Dorsolateral prefrontal cortex (tissue), 122 donors: ENCODE measurements at places on chromosomes 4 and X.

DNA sequence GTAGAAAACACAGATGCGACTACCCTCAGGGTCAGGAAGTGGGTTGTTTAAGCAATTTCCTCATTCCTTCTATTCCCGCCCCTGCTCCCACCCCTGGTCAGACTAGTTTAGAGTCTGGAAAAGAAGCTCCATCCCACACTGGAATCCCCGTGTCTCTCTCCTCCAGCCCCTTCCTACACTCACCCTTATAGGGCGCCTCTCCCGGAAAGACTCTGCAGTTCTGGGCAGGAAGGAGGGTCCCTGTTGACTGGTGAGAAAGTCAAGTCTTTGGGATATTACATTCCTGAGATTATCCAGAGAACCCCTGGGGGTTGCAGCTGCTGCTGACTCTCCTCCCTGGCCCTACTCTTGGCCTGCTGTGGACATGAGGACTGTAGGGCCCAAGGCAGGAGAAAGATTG lies 11.9 kb downstream of the STARD8 start:
- no peak for DNase-seq

DNA sequence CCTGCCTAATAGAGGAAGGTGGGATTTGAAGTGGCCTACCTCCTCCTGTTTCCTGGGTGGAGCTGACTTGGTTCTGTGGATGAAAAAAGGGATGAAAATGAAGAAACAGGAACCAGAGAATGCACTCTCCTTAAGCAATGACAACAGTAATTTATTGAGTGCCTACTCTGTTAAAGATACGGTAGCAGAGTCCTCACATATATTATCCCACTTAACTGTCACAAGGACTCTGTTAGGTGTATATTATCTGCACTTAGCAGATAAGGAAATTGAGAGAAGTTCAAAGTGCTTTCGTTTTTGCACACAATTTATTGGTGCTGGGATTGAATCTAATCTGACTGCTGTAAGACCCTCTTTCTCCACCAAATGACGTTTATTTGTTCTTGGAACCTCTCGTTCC lies 301.2 kb downstream of the PACRGL start:
- DNase-seq: no peak

DNA sequence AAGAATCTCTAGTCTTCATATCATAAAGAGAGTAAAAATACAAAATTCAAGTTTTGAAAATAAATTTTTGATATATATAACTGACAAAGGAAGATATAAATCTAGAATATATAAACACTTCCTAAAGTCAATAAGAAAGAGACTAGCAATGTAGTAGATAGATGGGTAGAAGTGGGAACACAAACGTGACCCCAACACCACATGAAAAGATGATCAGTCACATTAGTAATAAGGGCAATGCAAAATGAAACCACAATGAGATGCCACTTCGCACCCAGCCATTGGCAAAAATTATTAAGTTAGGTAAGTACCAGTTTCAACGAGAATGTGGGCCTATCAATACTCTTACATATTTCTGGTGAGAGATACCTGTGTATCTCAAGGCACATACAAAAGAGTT lies 106.5 kb downstream of the EGF start:
- DNase-seq: no peak

DNA sequence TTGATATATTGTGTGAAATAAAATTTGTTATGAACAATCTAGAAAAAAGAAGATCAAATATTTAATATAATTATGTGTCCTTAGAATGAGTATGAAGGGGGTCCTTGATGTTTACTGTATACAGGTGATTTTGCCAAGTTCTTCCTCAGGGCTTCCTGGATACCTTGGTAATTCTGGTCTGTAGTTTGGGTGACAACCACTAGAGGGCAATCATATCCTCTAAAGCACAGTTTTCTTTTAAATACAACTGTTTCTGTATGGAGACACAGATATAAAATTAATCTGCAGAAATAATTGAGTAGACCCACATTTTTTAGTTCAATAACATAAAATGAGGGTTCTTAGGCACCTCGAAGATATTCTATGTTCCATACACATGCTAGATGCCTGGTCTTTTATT lies 157.7 kb downstream of the SPANXN1 start:
- DNase-seq: no peak

DNA sequence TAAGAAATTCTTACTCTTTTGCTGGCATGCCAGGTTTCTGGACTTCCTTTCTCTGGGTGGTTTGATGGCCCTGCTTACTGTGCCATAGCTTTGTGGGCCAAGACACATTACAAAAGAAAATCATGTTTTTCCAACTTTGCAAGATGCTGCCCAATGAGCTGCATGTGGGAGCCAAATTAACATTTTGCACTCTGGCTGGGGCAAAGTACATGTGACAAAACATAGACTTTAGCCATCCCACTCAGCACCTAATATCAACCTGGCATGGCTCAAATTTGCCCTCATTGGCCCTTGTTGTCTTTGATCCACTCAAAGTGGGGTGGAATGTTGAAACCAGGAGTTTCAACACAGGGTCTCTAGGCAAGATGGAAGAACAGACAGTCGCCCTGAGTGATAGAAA lies 40.0 kb upstream of the DYNLT3 start:
- no peak for DNase-seq

- DNase-seq: no peak
Observed at GRCh38 chr4:17236686-17237085, 275.2 kb downstream of the QDPR start.

DNA sequence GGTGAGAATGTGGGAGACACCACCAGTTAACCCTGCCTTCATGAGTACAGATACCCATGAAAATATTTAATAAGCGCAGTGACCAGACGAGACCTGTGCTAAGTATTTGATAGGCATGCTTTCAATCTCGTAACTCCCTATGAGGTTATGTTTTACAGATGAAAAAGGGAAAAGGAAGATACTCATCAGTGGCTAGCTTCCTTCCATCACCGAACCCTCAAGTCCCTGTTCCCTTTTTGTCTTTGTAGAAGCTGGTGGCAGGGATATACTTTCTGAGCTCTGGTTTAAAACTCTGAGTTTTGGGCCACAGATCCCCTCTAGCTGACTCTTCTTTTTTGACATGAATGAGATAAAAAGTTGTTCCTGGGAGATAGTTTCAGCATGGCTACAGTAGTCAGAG lies 26.3 kb downstream of the AFF1 start:
- DNase-seq: no peak

GRCh38 chrX:333611-334311 lies 15.2 kb upstream of the GTPBP6 start:
- DNase-seq: peak; percentile 33

GRCh38 chr4:89835413-89835812 lies 1.5 kb downstream of the SNCA start:
- DNase-seq: no peak

- DNase-seq: no peak
Observed at GRCh38 chr4:24743206-24743605, 52.2 kb upstream of the SOD3 start.

- no peak for DNase-seq
Observed at GRCh38 chr4:150089732-150090131, 11.5 kb downstream of the DCLK2 start.

GRCh38 chr4:86970447-86971354 lies 35.9 kb downstream of the AFF1 start:
- no peak for DNase-seq

GRCh38 chrX:69238887-69239231 lies 73.6 kb upstream of the PJA1 start:
- DNase-seq: no peak

DNA sequence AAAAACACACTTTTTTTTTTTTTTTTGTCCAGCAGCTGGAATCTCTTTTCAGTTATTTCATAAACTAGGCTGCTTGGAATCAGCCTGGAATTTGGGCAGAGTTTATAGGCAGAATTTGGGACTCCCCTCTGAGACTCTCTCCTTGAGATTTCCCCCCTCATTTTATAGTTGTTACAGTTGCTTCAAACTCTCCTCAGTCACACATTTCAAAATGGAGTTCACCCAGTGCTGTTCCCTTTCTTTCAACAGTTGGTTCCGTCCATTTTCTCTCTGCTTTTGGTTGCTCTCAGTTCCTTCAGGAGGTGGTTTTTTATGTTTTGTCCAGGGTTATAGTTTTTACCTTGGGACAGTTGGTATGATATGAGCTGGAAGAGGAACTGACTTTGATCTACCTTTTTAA lies 27.5 kb downstream of the NSD2 start:
- DNase-seq: no peak

GRCh38 chr4:77092975-77093374 lies 17.2 kb upstream of the CCNI start:
- no peak for DNase-seq

DNA sequence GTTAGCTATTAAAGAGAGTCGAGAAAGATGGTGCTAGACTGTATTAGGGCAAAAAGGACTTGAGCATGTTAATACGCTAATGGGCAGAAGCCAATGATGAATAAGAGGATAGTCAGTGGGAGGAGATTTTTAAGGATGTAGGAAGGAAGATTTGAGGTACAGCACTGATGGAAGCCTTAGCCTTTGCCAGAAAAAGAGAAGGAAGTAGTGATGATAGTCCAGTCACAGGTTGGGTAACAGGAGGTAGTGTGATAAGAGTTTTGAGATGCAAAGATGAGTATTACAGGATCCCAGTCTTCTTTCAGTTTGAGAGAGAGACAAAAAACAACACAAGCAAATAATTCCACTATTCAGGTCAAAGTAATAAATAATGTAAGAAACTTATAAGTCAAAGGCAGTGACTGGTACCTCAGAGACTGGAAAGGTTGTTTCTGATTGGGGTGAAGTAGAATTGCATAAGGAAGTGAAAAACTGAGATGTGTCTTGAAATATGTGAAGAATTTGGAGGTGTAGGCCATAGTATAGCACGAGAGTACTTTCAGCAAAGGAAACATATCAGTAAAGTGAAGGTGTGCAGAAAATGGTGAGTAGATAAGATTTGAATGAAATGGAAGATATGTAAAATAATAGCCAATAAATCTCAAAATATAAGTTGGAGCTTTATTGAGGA lies 22.1 kb upstream of the NDNF start:
- DNase-seq: no peak

GRCh38 chrX:49276671-49277534 lies 7.3 kb downstream of the PPP1R3F start:
- DNase-seq: no peak

DNA sequence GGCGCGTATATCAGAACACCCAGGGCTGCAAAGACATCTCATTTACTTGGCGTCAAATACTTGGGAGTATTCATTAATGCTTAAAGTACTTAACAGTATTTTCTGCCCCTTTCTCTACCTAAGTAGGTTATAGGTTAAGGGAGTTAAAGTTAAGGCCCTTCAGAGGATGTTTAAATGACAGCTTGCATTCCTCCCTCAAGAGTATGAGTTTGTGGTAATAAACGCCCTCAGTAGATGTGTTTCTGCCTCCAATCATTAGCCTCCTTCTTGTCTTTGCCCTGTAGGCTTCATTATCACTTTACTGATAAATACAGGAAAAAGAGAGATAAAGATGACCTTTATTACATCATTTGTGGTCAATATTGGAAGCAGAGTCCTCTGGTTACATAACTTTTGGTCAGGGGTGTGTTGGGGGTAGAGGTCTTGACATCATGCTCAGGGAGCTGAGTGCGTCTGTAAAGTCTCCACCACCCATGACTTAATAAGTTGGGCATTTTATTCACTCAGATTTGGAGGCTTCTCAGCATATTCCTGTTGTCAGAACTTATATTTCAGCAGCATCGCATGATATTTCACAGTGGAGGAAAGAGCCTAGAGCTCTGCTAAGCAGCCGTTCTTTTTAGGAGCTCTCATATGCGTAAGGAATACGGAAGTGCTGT lies 145.9 kb downstream of the CPE start:
- DNase-seq: no peak

DNA sequence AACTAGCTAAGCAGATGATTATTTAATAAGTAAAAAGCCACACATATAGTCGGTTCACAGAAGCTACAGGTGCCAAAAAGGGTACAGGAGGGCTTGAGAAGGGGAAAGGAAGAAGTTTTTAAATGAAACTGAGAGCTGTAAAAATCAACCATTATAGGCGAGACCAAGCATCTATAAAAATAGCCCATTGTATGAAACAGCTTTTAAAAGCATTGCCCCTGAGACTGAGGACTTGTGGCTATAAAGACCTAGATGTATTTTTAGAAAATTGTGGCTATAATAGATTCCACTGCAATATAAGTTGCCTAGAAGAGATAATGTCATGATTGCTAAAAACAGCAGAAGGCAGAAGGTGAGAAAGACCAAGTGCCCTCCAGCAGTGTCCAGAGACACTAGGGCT lies 15.0 kb upstream of the TTC29 start:
- no peak for DNase-seq

GRCh38 chrX:86215260-86215659 lies 67.0 kb downstream of the DACH2 start:
- no peak for DNase-seq

DNA sequence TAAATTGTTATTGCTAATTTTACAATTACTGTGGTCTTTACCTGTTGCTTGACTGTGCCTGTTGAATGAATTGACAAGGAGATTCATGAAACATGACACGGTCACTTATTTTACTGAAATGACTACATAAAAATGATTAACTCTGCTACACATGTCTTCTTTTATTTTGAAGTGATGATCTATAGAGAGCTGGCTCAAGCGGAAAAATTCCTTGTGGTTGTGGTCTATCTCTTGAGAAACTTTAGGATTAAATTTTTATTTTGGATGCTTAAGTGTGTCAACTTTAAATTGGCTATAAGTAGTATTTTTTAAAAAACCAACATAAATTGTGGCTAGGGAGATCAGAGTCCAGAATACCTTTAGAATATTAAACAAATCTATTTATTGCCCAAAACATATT lies 131.8 kb upstream of the PITX2 start:
- no peak for DNase-seq

- DNase-seq: no peak
Observed at GRCh38 chrX:46912098-46912602, at the start of gene JADE3. TSS of gene JADE3 (plus strand) at chrX:46912421. CDS start at chrX:46984895, 72,474 bp downstream.

DNA sequence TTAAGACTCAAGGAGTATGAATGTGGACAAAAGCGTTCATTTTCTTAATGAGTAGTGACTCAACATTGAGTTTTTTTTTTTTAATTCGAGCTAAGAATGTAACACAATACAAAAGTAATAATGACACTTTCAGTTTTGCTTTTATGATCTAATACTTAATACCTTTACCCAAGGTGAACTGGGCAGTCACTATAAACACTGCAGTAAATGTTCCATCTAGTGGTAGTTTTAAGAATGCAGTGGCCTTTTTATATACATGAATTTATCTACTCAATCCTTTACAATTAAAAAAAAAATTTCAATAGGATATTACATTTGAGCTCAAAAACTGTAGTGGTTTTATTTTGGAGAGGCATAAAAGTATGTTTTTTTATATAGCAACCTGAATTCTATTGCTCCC lies 33.9 kb downstream of the PDK3 start:
- DNase-seq: no peak
